Mammary epithelial cell (primary cell): ENCODE measurements at places on chromosomes 12 and 14. TPM values are rescaled to one million over a fixed set of nuclear protein-coding genes. Genes with fewer than 3 reads are reported as not detected.
A peak's percentile ranks its signal among the peaks of the same experiment; 100 is the strongest.

SLC38A4 gene
- 0.09 and 0.37 TPM in 2 replicates for total RNA-seq

OTUB2 gene
- 3.7 TPM for total RNA-seq

KRT73 gene
- not detected for total RNA-seq

PLCZ1 gene
- total RNA-seq, result 2.6 and 3.0 TPM in 2 replicates

REM2 gene
- total RNA-seq, result 0.33 TPM

CD163L1 gene
- 2.0 TPM for total RNA-seq

DNA sequence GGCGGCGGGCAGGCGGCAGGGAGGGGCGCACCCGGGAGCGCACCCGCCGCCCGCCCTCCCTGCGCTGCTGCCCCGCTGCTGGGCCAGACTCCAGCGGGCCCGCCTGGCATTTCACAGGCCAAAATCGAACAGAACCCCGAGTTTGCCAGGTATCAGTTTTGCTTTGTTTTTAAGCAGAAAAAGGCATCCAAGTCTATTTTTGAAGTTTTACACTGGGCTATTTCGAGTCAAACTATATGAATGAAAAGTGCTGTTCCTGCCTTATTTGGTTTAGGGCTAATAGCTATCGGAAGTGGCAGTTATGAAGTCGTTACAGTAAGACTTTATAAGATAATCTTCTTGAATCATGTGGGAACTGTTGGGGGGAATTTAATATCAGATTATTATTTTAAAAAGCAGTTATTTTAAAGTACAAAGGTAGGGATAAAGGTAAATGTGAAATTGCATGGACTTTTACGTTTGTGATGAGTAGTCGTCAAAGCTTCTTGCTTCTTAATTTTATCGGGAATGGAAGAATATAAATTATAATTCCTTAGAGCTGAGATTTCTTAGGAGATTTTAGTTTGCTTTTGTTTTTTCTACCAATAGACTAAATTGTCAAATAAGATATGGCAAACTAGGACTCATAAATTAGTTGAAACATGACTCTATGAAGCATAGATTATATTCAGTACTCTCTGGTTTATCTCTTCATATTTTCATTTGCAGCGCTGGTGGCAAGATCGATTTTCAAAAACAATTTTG, 1.1 kb downstream of the MSRB3 start:
- DNase-seq, result no peak

DNA sequence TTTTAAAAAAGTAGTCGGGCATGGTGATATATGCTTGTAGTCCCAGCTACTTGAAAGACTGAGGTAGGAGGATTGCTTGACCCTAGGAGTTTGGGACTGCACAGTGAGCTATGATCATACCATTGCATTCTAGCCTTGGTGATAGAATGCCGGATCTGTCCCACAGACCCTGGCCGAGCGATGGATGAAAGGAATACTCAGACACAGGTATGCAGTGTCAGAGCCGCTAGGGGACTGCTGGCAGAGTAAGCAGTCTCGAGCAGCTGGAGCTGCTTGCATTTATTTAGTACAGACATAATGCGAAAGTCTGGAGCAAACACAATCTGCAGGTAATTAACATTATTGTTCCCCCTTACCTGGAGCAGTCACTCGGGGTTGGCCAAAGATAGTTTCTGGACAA, 18.6 kb downstream of the AICDA start:
- DNase-seq, result no peak

DNA sequence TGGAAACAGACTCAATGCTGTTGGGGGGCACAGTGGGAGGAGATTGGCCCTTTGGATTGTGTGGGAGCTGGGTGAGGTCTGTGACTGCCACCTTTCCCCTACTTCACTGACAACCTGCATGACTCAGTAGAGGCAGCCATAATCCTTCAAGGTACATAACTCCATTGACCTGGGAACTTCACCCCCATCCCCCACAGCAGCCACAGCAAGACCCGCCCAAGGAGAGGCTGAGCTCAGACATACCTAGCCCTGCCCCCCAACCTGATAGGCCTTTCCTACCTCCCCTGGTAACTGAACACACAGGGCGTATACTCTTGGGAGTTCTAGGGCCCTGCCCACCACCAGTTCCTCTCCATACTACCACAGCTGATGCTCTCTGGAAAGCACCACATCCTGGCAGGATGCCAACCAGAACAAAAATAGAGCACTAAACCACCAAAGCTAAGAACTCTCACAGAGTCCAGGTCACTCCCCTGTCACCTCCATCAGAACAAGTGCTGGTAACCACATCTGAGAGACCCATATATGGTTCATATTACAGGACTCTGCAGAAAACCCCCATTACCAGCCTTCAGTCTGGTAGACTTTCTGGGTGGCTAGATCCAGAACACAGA, 703.9 kb downstream of the FSCB start:
- no peak for DNase-seq

DNA sequence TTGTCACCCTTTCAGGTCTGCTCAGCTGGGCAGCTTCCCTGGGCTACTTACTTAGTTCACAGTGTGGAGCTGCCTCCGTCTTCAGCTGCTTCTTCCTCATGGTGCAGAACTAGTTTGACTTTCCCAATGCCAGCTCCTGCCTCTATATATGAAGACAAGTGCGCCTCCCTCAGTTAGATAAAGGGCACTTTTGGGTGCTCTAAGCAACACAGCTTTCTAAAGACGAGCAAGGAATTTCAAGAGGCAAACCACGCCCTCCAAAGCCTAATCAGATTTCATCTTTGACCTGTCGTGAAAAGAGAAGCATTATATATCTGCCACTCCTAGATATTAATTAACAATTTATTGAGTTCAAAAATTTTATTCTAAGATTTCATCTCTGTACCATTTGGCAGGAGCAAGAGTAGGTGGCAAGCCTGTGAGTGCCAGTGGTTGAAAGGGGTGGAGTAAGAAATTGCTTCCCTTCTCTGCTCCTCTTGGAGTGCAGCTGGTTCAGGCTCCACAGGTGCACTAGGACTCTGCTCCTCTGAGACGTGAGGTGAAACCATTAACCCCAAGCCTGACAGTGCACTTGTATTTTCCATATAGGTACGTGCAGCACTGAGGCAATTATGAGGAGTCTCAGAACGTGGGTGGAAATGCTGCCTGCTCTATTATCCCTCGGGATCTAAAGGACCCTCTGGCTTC, 2.1 kb upstream of the SLC11A2 start:
- peak; percentile 70 for DNase-seq

DNA sequence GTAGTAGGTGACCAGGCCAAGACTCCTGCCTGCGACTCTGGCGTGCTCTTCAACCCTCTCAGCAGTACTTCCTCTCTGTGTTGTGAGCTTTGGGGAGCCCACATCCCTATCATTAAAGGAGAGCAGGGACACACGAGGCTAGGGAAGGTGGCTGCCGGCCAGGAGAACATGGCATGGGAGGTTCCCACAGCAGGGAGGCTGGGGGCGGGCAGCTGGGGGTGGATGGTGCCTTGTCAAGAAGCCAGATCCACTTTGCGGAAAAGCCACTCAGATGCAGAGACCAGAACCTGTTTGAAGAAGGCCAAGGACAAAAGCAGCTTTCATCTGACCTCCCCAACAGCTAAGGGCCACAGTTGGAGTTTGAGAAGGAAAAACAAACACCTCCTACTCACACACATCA, 198.6 kb downstream of the BCL11B start:
- no peak for DNase-seq

GRCh38 chr14:105192866-105193731, 12.0 kb upstream of the NUDT14 start:
- no peak for DNase-seq

- DNase-seq, result no peak
Observed at GRCh38 chr12:76249501-76249900, 98.7 kb downstream of the BBS10 start.

GRCh38 chr12:65229441-65229840, 49.0 kb upstream of the MSRB3 start:
- peak; percentile 74 for DNase-seq

DNA sequence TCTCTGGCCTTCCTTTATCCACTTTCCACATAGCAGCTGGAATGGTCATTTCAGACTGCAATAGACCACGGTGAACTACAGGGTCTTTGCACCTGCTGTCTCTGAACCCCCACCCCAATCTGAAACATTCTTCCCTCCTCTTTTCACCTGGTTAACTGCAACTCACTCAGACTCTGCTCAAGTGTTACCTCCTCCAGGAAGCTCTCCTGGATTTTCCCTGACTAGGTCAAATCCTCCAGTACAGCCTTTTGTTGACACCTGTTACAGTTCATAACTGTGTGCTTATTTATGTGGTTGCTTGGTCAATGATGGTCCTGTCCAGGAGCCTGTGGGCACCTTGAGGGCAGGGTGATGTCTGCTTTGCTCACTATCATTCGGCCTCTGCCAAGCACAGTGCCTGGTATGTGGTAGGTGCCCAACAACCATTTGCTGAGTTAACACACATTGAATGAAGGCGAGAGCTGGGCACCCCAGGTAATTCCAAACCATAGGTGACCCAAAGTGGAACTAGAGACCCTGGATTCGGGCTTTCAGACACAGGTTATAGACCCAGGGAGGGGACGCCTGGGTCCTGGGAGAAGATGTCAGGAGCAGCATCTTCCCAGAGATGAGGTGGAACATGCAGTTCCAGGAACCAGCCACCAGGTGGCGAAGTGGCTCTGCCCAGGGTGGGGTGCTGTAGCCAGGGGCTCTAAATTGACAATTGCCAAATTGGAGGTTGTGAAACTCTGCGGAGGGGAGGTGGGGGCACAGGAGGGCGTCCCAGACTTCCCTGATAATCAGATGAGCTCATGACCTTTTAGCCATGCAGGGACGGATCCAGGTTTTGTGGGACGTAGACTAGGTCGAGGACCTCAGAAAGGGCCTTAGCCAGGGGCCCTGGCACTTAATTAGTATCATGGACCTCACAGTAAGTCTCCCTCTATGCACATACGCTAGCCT, 28.1 kb downstream of the TRPV4 start:
- DNase-seq, result peak; percentile 35

DNA sequence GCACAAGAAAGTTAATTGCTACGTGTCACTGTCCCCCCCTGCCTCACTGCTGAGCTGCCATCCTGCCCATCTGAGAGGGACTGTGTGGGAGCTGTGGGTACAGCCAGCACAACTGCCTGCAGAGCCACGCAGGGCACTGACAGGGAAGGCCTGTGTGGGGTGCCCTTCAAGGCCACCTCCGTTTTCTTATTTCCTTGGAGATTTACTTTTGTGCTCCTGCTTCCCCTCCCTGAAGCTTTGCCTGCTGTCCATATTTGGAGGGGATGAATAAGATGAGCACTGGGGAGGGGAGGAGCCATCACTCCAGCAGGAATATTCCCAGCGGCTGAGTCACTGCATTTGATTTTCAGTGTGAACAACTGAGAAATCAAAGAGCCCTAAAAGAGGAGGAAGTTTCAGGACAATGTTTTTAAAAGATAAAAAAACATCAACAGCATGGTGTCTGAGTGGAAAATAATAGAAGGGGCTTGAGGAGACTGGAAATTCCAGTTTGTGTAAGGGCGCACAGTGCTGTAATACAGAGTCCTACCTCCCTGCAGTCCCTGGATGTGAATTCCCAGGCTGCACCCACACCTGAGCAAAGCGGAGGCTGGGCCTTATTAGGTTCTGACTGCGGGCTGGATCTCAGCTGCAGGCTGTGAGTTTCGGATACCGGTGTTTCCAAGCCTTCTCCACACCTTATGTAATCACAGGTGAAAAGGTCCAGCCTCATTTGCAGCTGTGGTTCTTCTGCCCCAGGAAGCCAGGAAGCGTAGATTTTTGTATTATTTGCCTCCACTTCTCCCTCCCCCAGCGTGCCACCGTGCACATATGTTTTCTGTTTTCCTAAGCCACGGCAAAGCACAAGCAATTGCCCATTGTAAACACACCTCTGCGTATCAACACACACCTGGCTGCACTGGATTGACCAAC, 192.6 kb upstream of the BCL2L14 start:
- DNase-seq, result peak; percentile 92

- DNase-seq, result no peak
Observed at GRCh38 chr12:109293106-109293505, 16.0 kb downstream of the FOXN4 start.
